ENCODE measurements at places on chromosomes 7 and 10. TPM values are rescaled to one million over a fixed set of nuclear protein-coding genes. Genes with fewer than 3 reads are reported as not detected.

LMBR1 gene
- total RNA-seq: 24.7 TPM

SLIT1 gene
- 0.17 TPM for total RNA-seq

ACTR1A gene
- 96.1 TPM for total RNA-seq

DEPP1 gene
- 1.8 TPM for total RNA-seq

PAX4 gene
- total RNA-seq: not detected

TMEM213 gene
- not detected for total RNA-seq

NUTM2E gene
- total RNA-seq: 0.52 TPM

PAPOLB gene
- total RNA-seq: not detected

ATOH7 gene
- total RNA-seq: 0.34 TPM

SRPK2 gene
- 32.7 TPM for total RNA-seq

ARL5B gene
- 8.3 TPM for total RNA-seq

FXYD4 gene
- total RNA-seq: not detected

KIAA1217 gene
- 3.2 TPM for total RNA-seq

GSTK1 gene
- 120 TPM for total RNA-seq

MIOS gene
- 21.2 TPM for total RNA-seq

LRRC4 gene
- total RNA-seq: not detected

NPSR1 gene
- not detected for total RNA-seq

VAX1 gene
- total RNA-seq: 1.4 TPM

ANKRD30A gene
- total RNA-seq: 1.4 TPM

CUBN gene
- total RNA-seq: 0.05 TPM

PLPP4 gene
- 0.14 TPM for total RNA-seq

COL13A1 gene
- 0.43 TPM for total RNA-seq

SFTPA1 gene
- not detected for total RNA-seq

TBXAS1 gene
- total RNA-seq: 11.0 TPM

GPRIN2 gene
- 33.2 TPM for total RNA-seq

SLC26A4 gene
- total RNA-seq: 0.09 TPM

PITX3 gene
- 0.32 TPM for total RNA-seq

NOD1 gene
- total RNA-seq: 5.2 TPM

LARP4B gene
- 33.4 TPM for total RNA-seq

UFSP1 gene
- total RNA-seq: 4.7 TPM
